Left ventricle myocardium inferior (tissue), 1 donor: ENCODE measurements at places on chromosomes 5 and 9. TPM values are rescaled to one million over a fixed set of nuclear protein-coding genes. Genes with fewer than 3 reads are reported as not detected.

Gene AQP7
- 150 TPM for total RNA-seq

Gene CDC20B
- total RNA-seq: not detected

Gene C9orf152
- not detected for total RNA-seq

Gene OR1J2
- not detected for total RNA-seq

Gene PCDHB6
- 0.14 TPM for total RNA-seq

Gene OR13C8
- total RNA-seq: not detected

Gene COL23A1
- total RNA-seq: 27.4 TPM

Gene GARIN3
- total RNA-seq: not detected

Gene SLC27A6
- 61.1 TPM for total RNA-seq

Gene LMBRD2
- 12.1 TPM for total RNA-seq

Gene IL3
- total RNA-seq: not detected

Gene F2RL1
- total RNA-seq: 2.0 TPM

Gene TAF1L
- not detected for total RNA-seq

Gene PCDHGA3
- 12.2 TPM for total RNA-seq

Gene FAM53C
- total RNA-seq: 26.7 TPM

Gene FAM169A
- 6.3 TPM for total RNA-seq

Gene TPD52L3
- total RNA-seq: not detected

Gene RECK
- 5.4 TPM for total RNA-seq

Gene GMCL2
- total RNA-seq: not detected

Gene DIAPH1
- total RNA-seq: 53.1 TPM

Gene PPP3R2
- total RNA-seq: not detected

Gene SLCO6A1
- not detected for total RNA-seq

Gene BAAT
- not detected for total RNA-seq

Gene GPR150
- total RNA-seq: 0.14 TPM

Gene SPATA31C1
- total RNA-seq: not detected

Gene EGR1
- 7.8 TPM for total RNA-seq

Gene KIF24
- total RNA-seq: 0.63 TPM

Gene ZNF462
- total RNA-seq: 29.2 TPM
